ENCODE measurements at places on chromosomes 13 and 19. TPM values are rescaled to one million over a fixed set of nuclear protein-coding genes. Genes with fewer than 3 reads are reported as not detected.

GRCh38 chr13:43850873-43851272 is 28.7 kb downstream of the CCDC122 start:
- no peak for DNase-seq

The HSH2D gene
- total RNA-seq, result 1.1 TPM

The ILF3 gene
- total RNA-seq, result 139 TPM

DNA sequence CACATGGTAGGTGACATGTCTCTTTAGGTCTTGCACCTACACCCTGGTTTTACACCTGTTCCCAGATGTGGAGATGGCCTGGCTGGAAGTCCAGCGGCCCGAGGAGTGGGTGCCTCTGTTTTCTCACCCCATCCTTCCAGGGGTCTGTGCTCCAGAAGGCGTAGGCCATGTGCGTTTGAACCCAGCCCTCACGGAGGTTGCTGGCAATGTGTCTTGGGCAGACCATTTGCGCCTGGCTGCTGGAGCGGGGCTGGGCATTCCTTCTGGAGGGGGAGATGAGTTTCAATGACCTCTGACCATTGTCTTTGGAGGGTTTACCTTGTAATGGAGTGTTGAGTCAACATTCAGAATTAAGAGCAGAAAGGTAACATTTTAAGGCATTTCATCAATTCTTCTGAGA is 54.8 kb upstream of the ZNF536 start:
- DNase-seq, result no peak

DNA sequence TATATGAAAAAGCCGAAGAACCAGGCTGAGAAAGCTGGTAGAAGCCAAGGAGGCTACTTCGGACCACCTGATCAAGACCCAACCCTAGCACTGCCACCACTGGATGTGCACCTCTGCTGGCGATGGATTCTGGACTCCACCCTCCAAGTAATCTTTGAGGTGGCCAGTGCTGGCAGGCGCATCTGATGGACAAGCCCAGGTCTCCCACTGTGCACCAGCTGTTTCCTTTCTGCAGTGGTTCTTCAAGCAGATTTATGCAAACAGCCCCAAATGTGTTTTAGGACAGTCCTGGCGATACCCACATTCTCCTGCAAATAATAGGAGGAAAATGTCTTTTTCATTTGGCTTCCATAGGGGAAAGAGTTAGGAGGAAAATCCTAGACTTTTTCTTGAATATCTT is 172.3 kb downstream of the SHISA2 start:
- no peak for DNase-seq

GRCh38 chr13:66312312-66313087 is 917.6 kb downstream of the PCDH9 start:
- DNase-seq, result no peak

DNA sequence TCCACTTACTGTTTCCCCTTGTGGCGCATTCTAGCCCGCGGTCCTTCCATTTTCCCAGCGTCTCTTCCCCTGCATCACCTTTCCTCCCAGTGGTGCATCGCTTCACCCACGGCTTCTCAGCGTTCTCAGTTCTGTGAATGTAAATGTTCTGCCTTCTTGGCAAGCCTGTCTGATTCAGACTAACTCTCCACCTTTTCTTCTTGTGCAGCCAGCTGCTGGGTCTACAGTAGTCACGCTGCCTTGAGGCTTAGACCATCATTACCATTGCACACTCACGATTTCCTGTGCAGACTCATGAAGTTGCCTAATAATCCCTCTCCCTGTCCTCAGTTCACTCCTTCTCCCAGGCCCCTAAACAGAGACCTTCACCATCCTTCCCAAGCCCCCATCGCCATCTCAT is 75.0 kb downstream of the DHRS12 start:
- no peak for DNase-seq

GRCh38 chr13:22080832-22081231 is 410.0 kb downstream of the FGF9 start:
- no peak for DNase-seq

- no peak for DNase-seq
These were observed 3.3 kb upstream of the PEX11G start for GRCh38 chr19:7492142-7492541.

- DNase-seq, result no peak
These were observed 713.0 kb upstream of the PCDH9 start for GRCh38 chr13:67943116-67943515.

DNA sequence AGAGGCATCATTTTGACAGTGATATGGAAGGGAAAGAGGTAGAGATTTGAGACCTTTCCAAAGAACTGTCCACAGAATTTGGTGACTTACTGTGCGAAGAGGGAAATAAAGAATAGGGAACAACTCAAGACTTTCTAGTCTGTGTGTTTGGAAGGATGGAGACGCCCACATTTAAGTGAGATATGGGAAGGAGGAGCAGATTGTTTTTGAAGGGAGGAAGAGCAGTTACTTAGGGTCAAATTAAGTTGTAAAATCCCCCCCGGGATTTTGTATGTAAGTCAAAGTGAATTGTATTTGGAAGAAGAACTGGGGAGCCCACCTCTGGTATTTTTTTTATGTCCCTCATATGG is 1.2 kb downstream of the USPL1 start:
- no peak for DNase-seq

- no peak for DNase-seq
These were observed 323.9 kb downstream of the MZT1 start for GRCh38 chr13:72403396-72404010.

DNA sequence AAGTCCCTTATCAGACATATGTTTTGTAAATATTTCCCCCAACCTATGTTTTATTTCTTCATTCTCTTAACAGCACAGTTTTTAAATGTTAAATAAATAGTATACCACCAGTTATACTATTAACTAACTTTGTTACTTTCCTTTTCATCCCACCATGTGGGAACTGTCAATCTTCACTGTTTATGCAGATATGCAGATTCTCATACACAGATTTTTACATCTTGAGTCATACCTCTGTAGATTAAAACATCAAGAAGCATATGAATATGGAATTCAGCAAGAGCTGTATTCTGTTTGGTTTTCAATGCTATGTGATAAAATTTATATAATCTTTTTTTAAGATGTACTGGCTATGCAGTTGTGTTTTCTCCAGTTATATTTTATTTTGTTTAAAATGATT is 566.3 kb downstream of the LIG4 start:
- DNase-seq, result no peak

The RNF225 gene
- total RNA-seq, result not detected

GRCh38 chr19:50702871-50703829 is 16.5 kb downstream of the SHANK1 start:
- DNase-seq, result no peak

GRCh38 chr19:7515645-7516151 is at the start of gene ZNF358:
ZNF358 (plus strand) TSS chr19:7516103; CDS start chr19:7519243, 3,140 bp downstream.
- peak; percentile 91 for DNase-seq

The RPS28 gene
- total RNA-seq, result 798 TPM

All from posterior vena cava (tissue), 2 donors.